Right lobe of liver (tissue), 6 donors: ENCODE measurements at places on chromosomes 1 and 21. TPM values are rescaled to one million over a fixed set of nuclear protein-coding genes. Genes with fewer than 3 reads are reported as not detected.

KCNK2 gene
- total RNA-seq = not detected

- peak within 1 kb of the TSS; percentile 50 for H3K27ac ChIP-seq
- H3K36me3 ChIP-seq = no peaks in the 10 kb centered on the region
- DNase-seq = no peak
- no peaks in the 10 kb centered on the region for H3K27me3 ChIP-seq
- no peak within 1 kb of the TSS for H3K4me3 ChIP-seq
Observed at GRCh38 chr1:162376691-162377090, at the start of gene SPATA46. Gene SPATA46, minus strand, starts transcription at chr1:162376854. Its CDS starts 64 bp downstream, at chr1:162376790.

PLA2G2A gene
- total RNA-seq = 1,136 TPM

GJB3 gene
- total RNA-seq = 0.24 TPM

OR2L13 gene
- total RNA-seq = not detected

GRCh38 chr1:202131956-202132821 lies 9.5 kb downstream of the GPR37L1 start:
- no peaks in the 10 kb centered on the region for H3K27me3 ChIP-seq
- H3K36me3 ChIP-seq = peaks cover 20% of the 10 kb centered on the region
- no peak overlapping the region for H3K4me3 ChIP-seq
- peaks cover 19% of the 10 kb centered on the region for H3K4me1 ChIP-seq
- no peak for DNase-seq

SERPINC1 gene
- 1,325 TPM for total RNA-seq

ATAD3C gene
- 2.2 TPM for total RNA-seq

DNA sequence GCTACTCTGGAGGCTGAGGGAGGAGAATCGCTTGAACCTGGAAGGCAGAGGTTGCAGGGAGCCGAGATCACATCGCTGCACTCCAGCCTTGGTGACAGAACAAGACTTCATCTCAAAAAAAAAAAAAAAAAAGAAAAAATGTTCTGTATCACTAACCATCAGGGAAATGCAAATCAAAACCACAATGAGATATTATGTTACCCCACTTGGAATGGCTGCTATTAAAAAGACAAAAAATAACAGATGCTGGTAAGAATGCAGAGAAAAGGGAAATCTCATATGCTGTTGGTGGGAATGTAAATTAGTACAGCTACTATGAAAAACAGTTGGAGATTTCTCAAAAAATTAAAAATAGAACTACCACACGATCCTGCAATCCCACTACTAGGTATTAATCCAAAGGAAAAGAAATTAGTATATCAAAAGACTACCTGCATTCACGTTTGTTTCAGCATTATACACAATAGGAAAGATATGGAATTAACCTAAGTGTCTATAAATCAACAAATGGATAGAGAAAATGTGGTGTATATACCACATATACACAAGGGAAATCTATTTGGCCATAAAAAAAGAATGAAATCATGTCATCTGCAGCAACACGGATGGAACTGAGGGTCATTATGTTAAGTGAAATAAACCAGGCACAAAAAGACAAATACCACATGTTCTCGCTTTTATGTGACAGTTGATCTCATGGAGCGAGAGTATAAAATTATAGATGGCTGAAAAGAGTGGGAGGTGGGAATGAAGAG lies 62.6 kb downstream of the ABL2 start:
- H3K4me3 ChIP-seq = no peak overlapping the region
- no peak overlapping the region for H3K27ac ChIP-seq
- H3K36me3 ChIP-seq = no peaks in the 10 kb centered on the region
